ENCODE measurements at places on chromosomes 11 and 22.
A peak's percentile ranks its signal among the peaks of the same experiment; 100 is the strongest.

- peaks cover 4% of the 10 kb centered on the region for H3K36me3 ChIP-seq
- H3K27ac ChIP-seq: no peak overlapping the region
- peaks cover 16% of the 10 kb centered on the region for H3K4me1 ChIP-seq
- peak; percentile 39 for DNase-seq
- H3K27me3 ChIP-seq: peaks cover 13% of the 10 kb centered on the region
These were observed 22.3 kb downstream of the SLN start for GRCh38 chr11:107689317-107690202.

- peaks cover 33% of the 10 kb centered on the region for H3K36me3 ChIP-seq
- no peak overlapping the region for H3K27ac ChIP-seq
- H3K27me3 ChIP-seq: no peaks in the 10 kb centered on the region
- no peak overlapping the region for H3K4me3 ChIP-seq
These were observed 37.4 kb downstream of the FBLN1 start for GRCh38 chr22:45540122-45540521.

GRCh38 chr22:20524004-20524481, 16.6 kb downstream of the MED15 start:
- H3K36me3 ChIP-seq: peaks cover 16% of the 10 kb centered on the region
- H3K4me1 ChIP-seq: peaks cover 31% of the 10 kb centered on the region
- DNase-seq: no peak
- H3K27ac ChIP-seq: peak overlapping the region; percentile 72

- no peaks in the 10 kb centered on the region for H3K27me3 ChIP-seq
- H3K4me3 ChIP-seq: no peak overlapping the region
- H3K27ac ChIP-seq: no peak overlapping the region
- no peaks in the 10 kb centered on the region for H3K4me1 ChIP-seq
- H3K36me3 ChIP-seq: peaks cover 13% of the 10 kb centered on the region
- DNase-seq: no peak
These were observed 9.2 kb upstream of the RBM14 start for GRCh38 chr11:66607126-66607834.

GRCh38 chr11:121965330-121965729, 150.7 kb downstream of the BLID start:
- no peaks in the 10 kb centered on the region for H3K36me3 ChIP-seq
- no peaks in the 10 kb centered on the region for H3K27me3 ChIP-seq
- no peak for DNase-seq
- H3K4me1 ChIP-seq: peaks cover 40% of the 10 kb centered on the region
- H3K27ac ChIP-seq: no peak overlapping the region

GRCh38 chr22:11360632-11361031, 4167.4 kb upstream of the OR11H1 start:
- H3K4me3 ChIP-seq: no peak overlapping the region
- no peaks in the 10 kb centered on the region for H3K27me3 ChIP-seq
- no peak overlapping the region for H3K27ac ChIP-seq
- no peak for DNase-seq
- peaks cover 3% of the 10 kb centered on the region for H3K36me3 ChIP-seq
- H3K4me1 ChIP-seq: no peaks in the 10 kb centered on the region

GRCh38 chr11:64000026-64000739, 13.9 kb downstream of the OTUB1 start:
- H3K4me1 ChIP-seq: peaks cover 34% of the 10 kb centered on the region
- peak; percentile 84 for DNase-seq
- H3K27ac ChIP-seq: no peak overlapping the region
- H3K27me3 ChIP-seq: no peaks in the 10 kb centered on the region
- H3K4me3 ChIP-seq: peak overlapping the region; percentile 61
- H3K36me3 ChIP-seq: peaks cover 9% of the 10 kb centered on the region

GRCh38 chr11:59787816-59788215, 22.8 kb downstream of the MRPL16 start:
- no peak for DNase-seq
- H3K36me3 ChIP-seq: peaks cover 7% of the 10 kb centered on the region
- H3K4me1 ChIP-seq: peaks cover 6% of the 10 kb centered on the region
- no peak overlapping the region for H3K4me3 ChIP-seq

- H3K4me3 ChIP-seq: no peak overlapping the region
- no peak overlapping the region for H3K27ac ChIP-seq
- H3K4me1 ChIP-seq: no peaks in the 10 kb centered on the region
- H3K36me3 ChIP-seq: peaks cover 22% of the 10 kb centered on the region
- no peaks in the 10 kb centered on the region for H3K27me3 ChIP-seq
These were observed 55.1 kb downstream of the MTMR3 start for GRCh38 chr22:29937940-29938693.

- no peak overlapping the region for H3K27ac ChIP-seq
- no peaks in the 10 kb centered on the region for H3K36me3 ChIP-seq
- DNase-seq: no peak
These were observed 40.5 kb downstream of the IGLL5 start for GRCh38 chr22:22927888-22928665.

- H3K27ac ChIP-seq: no peak overlapping the region
- peaks cover 9% of the 10 kb centered on the region for H3K4me1 ChIP-seq
- peak overlapping the region; percentile 69 for H3K4me3 ChIP-seq
- no peak for DNase-seq
- peaks cover 6% of the 10 kb centered on the region for H3K36me3 ChIP-seq
These were observed 23.0 kb downstream of the SHANK3 start for GRCh38 chr22:50695421-50696250.

DNA sequence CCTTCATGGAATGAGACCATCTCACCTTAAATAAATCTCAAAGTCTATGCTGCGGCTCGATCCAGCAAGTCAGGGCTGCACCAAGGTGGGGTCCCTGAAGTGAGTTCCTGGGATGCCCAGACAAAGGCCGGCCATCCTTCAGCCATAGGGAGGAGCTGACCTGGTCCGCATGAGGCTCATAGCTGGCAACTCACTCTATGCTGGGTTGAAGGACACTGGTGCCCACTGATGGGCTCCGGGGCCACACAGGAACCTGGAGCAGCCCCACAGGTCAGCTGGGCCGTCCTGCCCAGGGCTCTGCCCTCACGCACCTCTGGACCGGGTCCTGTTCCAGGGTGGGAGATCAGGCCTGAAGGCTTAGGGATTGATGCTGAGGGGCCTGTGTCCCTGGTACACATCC, 1339.3 kb downstream of the TBC1D22A start:
- no peak for DNase-seq
- peaks cover 70% of the 10 kb centered on the region for H3K27me3 ChIP-seq
- no peaks in the 10 kb centered on the region for H3K36me3 ChIP-seq
- H3K4me3 ChIP-seq: no peak overlapping the region

- DNase-seq: no peak
- peaks cover 5% of the 10 kb centered on the region for H3K36me3 ChIP-seq
- no peak overlapping the region for H3K27ac ChIP-seq
These were observed 8.9 kb downstream of the YPEL1 start for GRCh38 chr22:21726650-21727049.

- no peak overlapping the region for H3K4me3 ChIP-seq
- H3K27ac ChIP-seq: no peak overlapping the region
- no peak for DNase-seq
- H3K27me3 ChIP-seq: no peaks in the 10 kb centered on the region
These were observed 27.8 kb downstream of the AP2A2 start for GRCh38 chr11:953512-953911.
